Spinal cord (tissue), 10 donors: ENCODE measurements at places on chromosomes 13 and 19. TPM values are rescaled to one million over a fixed set of nuclear protein-coding genes. Genes with fewer than 3 reads are reported as not detected.

Gene KLF12
- total RNA-seq = 50.5 TPM

DNA sequence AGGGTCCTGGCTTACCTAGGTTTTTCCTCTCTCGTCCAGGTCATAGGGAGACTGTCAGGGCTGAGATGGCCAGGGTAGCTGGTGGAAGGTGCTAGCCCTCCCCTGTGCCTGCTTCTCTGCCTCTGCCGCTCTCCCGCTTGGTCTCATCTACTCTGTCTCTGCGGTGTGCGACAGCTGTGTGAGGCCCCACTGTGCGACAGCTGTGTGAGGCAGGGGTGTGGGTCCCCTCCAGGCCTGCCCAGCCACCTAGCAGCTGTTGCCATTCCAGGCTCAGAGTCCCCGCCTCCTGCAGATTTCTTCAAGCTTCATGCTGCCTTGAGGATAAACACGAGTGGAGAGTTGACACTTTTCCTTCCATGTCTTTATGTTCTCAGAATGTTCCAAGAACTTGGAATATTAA is 53.0 kb downstream of the ARHGEF7 start:
- DNase-seq = no peak

DNA sequence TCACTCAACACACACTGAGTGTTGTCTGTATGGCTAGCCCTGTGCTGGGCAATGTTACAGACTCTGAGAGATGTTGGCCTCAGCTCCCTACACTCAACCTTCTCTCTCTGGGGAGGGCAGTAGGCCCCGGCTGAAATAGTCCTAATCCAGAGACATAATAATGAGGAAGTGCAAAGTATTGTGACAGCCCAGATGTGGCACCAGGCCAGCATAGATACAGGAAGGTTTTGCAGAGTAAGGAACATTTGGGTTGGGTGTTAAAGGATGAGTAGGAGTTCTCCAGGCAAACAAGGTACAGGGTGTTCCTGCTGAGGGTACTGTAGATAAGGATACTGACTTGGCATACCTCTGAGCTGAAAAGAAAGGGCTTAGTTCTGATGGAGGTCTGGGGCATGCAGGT is 2.4 kb downstream of the LIN7B start:
- no peak for DNase-seq

DNA sequence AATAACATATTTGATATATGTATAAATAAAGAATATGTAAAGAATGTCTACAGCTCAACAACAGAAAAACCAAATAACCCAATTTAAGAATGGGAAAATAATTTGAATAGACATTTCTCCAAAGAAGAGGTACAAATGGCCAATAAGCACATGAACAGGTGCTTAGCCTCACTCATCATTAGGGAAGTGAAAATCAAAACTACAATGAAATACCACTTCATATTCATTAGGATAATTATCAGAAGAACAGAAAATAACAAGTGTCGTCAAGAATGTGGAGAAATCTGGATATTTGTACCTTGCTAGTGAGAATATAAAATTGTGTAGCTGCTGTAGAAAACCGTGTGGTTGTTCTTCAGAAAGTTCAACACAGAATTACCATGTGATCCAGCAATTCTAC is 8.4 kb upstream of the SUPT20H start:
- DNase-seq = no peak

DNA sequence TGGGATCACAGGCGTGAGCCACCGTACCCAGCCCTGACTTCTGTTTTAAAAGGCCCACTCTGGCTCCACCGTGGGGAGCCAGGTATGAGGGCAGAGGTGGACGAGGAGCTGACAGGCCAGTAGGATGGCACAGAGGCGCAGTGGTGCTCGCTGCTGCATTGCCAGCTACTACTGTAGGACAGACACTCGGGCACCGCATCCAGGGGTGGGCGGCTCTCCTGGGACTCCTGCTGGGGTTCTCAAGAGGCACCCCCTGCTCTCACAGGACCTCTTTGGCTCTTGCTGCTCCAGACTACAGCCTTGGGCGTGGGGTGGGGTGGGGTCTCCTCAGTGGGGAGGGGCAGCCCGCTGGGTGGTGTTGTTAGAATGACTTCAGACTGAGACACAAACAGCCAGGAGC is 53.4 kb downstream of the LATS2 start:
- no peak for DNase-seq
